KBM-7 (cell line): ENCODE measurements at places on chromosomes 6 and 20.

DNA sequence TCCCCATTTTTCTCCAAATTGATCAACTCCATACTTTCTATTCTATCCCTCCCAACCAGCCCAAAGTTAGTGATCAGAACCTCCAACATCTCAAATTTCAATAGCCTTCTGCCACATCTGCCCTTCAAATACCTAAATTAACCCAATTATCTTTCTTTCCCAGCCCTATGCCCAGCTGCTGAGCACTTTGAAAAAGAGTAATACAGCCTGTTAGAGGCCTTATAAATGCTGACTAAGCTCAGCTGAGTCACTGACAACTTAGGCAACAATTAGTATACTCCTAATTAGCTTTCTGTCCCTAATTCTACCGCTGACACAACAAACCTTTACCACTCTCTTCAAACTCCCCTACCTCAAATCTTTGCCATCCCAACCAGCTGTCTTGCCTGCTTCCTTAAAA is 23.5 kb downstream of the RUNX2 start:
- no peak for DNase-seq

DNA sequence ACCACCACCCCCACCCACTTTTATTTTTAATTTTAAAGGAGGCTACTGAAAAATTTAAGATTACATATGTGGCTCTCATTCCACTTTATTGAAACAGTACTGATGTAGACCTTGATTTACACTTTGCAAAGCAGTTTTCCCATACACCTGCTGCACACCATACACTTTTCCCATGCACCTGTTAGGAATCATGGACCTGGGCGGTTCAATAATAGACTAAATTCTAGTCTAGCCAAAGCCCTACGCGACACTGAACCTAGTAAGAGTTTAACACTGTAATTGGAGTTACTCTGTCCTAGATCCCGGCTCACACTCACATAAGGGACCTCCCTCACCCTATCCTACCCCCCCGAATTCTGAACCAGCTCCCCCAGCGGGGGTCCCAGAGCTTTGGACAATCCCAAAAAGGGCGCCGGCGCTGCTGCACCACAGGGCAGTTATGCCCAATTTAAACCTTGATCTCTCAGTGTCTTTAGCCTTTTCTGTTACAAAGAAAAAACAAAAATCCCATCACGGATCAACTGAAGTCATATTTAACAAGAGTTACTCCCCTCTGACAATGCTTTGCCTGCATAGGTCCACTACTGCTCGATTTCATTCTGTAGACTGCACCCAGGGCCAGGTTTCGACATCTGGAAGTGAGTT is 2.4 kb upstream of the GCLC start:
- DNase-seq = no peak

DNA sequence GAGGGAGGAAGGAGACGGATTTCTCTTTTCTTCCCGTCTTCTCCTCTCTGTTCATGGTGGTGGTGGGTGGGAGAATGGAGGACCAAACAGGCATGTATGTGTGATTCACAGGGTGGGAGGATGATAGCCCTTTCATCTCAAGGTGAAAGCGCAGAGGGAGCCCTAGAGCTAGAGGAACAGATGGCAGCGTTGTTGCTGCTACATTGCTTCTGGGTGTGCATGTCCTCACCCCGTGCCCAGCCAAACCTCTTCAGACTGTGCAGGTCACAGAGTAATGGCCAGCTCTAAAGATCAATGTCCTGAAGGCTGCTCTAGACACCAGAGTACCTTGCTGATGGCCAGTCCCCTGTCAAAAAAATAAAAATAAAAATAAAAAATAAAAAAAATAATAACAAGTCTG is 301.8 kb downstream of the TBC1D7 start:
- no peak for DNase-seq

DNA sequence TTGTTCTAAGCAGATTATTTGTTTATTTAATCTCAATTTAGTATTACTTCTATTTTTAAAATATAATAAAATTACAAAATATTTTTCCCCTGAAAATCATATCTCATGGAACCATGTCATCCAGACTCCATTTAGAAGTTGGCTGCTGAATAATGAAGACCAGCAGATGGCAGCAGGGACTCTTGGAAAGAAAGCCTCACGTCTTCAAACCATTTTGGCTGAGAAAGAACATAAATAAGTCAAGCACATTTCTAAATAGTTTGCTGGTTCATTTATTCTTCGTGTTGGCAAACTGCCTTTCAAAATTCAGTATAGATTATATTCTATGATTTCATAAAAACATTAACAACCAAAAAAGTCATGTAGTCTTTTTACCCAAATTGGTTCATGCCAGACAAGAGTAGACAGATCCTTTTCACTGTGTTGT is 71.7 kb downstream of the RCAN2 start:
- DNase-seq = peak; percentile 56
